ENCODE measurements at places on chromosomes 2 and 18.

- no peak for DNase-seq
These were observed 3.7 kb downstream of the FAM98A start for GRCh38 chr2:33595385-33595784.

- DNase-seq, result no peak
These were observed 6.8 kb upstream of the STK25 start for GRCh38 chr2:241514986-241515737.

DNA sequence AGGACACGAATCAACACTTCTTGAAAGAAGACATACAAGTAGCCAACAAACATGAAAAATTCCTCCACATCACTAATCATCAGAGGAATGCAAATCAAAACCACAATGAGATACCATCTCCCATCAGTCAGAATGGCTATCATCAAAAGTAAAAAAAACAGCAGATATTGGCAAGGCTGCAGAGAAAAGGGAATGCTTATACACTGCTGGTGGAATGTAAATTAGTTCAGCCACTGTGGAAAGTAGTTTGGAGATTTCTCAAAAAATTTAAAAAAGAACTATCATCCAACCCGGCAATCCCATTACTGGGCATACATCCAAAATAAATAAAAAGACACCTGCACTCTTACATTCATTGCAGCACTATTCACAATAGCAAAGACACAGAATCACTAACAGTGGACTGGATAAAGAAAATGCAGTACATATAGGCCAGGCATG, 78.7 kb downstream of the GRB14 start:
- DNase-seq, result no peak

DNA sequence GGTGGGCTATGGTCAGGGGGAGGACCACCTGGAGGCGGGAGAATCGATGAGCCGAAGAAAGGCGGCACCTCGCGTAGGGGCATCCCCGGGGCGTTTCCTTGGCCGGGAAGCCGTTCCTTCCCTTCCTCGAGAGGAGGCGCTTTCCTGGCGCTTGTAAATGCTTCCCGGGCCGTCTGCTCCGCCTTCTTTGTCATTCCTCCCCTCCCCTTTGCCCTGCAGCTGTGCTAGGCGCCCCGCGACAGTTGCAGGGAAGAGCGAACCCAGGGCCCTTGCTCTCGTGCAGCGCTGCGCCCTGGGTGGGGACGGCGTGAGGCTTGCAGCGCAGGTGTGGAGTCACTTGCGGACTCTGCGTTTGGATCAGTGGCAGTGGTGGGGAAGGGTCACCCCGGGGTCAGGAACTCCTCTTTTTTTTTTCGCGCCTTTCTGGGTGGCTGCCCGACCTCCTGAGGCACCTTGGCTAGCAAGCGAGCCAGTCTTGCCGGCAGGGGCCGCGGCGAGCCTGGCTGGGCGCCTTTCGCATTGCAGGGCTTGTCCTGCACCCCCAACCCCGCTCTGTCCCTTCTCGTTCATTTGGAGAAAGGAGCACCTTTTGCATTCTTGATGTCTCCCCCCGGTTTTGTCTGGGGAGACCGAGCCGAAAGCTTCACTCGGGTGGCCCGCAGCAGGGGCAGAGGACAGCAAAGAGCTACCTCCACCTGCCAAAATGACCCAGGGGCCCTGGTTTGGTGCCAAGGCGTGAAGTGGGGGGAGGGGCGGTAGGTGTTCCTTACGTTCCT, 858 bp downstream of the KCNS3 start:
- DNase-seq, result peak; percentile 72

DNA sequence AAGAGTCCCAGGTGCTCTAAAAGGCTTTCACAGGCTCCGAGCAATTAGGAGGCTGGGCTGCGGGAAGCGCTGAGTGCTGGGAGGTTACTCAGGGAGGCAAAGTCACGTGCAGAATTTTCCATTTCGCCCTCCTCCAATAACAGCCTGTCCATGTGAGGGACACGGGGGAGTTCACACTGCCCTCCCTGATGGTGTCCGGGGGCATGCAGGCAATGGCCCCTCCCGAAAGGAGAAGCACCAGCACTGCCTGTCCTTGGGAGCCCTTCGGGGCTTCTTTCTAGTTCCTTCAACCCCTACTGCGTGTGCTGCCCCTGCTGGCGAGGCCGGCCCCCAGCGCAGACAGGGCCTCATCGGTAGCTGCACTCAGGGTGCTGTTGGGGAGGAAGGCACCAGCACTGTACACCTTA, 63.1 kb upstream of the HPCAL1 start:
- DNase-seq, result no peak

DNA sequence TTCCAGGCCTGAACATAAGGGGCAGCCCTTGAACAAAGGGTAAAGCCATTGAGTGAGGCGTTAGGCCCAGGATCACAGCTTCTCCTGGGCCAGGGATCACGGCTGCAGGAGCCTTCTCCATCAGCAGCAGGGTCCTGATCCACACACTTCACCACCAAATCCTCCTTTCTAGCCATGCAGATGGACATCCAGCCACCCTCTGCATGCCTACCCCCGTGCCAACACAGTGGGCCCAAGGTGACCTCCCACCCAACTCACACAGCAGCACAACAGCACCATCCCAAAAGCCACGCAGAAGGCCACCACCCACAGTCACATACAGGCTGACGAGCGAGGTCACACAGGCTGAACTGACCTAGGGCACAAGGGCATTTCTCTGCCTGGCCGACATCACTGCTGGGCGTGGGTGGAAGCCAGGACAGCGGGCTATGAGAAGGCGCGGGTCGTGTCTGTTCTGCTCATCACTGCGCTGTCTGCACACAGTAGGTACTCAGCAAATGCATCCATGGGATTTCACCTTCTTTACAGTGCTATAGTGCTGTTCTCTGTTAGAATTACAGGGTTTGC, 31.2 kb downstream of the TFCP2L1 start:
- no peak for DNase-seq

DNA sequence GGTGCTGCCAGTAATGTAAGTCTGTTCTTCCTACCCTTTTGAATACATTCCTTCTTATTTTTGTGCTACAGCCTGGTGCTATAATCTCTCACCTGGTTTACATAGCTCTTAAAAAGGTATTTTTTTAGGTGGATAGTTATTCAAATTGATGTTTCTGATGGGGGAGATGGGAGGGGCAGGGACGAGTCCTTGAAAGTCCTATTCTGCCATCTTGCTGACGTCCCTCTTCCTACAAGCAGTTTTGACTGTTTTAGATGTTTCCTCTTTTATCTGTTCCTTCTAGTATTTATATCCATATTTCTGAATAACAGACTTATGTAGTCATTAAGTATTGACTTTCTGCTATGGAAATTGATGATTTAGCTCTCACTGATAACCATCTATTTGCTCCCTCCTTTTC, 256.4 kb downstream of the KIAA1328 start:
- no peak for DNase-seq

DNA sequence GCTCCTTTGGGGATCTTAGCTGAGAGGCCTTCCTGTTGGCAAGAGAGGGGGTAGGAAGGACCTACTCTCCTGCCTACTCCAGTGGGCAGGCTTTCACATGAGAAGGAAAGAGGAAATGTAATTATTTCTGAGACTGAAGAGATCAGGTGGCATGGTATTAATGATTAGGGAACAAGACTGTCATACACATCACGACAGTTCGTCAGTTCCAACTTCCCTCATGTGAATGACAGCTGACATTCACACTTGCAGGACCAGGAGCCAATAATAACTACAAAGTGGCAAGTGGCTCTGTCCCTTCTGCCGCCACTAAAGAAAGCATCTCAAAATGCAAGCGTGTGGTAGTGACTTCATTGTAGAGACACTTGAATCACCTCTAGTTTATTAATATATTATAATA, 90.0 kb downstream of the ZCCHC2 start:
- DNase-seq, result no peak

GRCh38 chr2:204074456-204074855, 137.9 kb downstream of the ICOS start:
- peak; percentile 37 for DNase-seq

GRCh38 chr2:74778381-74779264, 55.3 kb upstream of the HK2 start:
- peak; percentile 84 for DNase-seq

DNA sequence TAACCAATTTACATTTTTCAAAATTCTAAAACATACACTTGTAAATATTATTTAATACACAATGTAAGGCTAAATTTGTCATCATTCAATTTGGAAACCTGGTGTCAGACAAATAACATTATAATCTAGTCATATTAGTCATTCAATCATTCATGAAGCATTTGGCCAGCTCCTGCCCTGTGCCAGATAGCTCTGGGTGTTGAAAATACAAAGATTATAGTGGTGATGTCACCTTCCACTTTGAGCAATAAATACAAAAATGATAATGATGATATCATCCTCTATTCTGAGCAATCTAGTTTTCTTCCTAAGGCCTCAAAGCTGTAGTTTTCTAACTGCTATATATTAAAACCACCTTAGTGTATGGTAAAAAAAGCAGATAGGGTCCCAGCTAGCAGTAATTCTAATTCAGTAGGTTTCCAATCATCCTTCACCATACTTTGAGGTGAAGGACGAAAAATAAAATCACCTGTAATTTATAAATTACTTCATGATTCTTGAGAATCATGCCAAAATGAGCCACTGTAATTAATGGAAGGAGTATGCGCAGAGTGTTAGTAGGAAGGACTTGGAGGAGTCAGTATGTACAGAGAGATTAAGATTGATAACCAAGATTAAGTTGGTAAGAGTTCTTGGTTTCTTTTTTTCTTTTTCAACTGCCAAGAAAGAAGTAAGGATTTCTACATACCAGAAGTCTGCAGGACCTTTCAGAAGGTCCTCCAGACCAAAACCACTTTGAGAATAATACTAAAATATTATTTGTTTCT, 23.2 kb downstream of the MEMO1 start:
- no peak for DNase-seq

DNA sequence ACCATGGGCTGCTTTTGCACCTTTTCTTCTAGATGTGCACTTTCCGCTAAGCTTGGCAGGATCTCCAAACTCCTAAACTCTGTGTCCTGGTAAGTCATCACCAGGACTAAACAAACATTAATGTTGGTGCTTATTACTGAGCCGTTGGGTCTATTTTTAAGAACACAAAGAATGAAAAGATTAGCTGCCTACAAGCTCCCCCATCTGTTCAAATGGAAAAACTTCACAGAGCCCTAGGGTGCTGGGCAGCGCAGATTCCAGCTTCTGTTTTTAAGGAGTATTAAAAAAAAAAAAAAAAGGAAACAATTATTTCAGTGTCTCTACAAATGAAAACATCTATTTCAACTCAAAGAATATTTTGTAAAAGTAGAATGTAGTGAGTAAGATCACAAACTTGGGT, 97.8 kb upstream of the AQP4 start:
- no peak for DNase-seq

DNA sequence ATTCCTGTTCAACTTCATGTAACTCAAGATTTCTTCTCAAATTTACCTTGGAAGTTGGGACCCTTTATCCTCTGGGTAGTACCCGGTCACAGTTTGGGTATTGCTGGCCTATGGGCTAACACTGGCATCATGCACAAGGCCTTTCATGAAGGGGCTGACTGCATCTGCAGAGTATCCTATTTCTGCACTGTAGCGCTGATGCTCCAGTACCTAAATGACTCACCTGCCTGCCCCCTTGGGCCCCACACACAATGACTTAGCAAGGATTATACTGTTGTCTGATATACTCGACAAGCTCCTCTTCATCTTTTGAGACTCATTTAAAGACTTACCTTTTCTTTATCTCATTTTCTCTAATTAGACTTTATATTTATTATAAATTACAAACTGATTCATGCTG, 39.9 kb downstream of the DNAH6 start:
- DNase-seq, result no peak

- DNase-seq, result no peak
These were observed 34.6 kb upstream of the SLC14A1 start for GRCh38 chr18:45689396-45689795.

DNA sequence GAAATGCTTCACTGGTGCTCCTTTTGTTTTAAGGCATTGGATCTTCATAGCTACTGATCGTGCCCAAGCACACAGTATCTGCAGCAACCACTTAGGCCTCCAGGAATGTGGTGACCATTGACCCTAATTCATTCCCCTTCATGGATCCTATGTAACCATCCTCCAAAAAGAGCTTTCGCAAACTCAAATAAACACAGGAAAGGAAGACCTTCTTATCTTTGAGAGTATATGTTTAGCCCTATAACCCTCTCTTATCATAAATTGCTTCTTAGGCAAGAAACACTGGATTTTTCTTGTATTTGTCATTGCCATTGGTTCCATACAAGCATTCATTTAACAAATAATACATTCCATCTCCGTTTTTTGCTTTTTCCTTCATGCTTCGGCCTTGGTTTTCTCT, 4.1 kb upstream of the TTR start:
- DNase-seq, result no peak

GRCh38 chr18:5975111-5976002, 80.0 kb upstream of the TMEM200C start:
- no peak for DNase-seq

GRCh38 chr18:34990597-34990996, 50.6 kb upstream of the MAPRE2 start:
- no peak for DNase-seq

DNA sequence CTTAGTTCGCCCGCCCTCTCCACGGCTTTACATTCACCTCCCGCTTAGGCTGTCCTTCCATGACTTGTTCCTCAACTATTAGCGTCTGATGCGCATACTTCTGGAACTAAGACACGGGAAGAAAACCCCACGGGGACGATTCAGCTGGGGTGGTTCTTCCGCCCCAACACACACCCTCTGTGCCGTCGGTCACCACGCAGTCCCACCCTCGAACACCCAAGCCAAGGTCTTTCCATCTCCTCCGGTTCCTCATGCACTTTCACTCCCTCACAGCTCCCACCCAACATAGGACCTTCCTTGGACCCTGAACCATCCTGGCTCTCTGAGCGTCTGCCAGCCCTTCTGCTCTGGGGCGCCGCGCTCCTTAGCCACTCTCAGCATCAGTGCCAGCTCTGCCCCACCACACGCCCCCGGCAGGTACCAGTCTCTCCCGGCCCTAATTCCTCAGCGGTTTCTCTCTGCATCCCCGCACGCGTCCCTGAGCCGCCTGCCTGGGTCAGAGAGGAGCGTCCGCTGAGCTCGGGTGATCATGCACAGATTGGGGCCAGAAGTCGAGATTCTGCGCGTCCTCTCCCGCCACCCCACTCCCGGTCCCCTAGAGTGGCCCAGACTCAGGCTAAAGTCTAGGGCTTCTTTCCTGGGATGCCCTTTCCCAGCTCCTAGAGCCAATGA, 522 bp upstream of the SRD5A2 start:
- DNase-seq, result no peak

GRCh38 chr2:185144159-185144919, 546.0 kb downstream of the ZNF804A start:
- DNase-seq, result no peak
